ENCODE measurements at places on chromosomes 6 and 20. TPM values are rescaled to one million over a fixed set of nuclear protein-coding genes. Genes with fewer than 3 reads are reported as not detected.

DNA sequence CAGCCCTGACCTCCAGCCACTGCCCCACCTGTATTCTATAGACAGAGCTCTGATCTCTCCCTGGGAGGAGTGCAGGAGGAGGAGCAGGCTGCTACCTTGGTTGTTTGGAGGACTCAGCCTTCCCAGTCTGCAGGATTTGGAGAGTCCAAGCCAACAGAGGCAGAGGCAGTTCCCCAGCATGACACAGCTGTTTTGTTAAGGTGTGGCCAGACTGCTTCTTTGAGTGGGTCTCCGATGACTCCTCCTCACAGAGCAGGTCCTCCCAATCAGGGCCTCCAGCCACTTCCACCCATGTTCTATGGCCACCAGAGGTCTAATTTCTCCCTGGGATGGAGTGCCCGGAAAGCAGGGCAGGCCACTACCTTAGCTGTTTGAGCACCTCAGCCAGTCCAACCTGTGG lies 203.5 kb downstream of the HACE1 start:
- no peak for DNase-seq

- DNase-seq: no peak
These were observed 312.3 kb downstream of the TAF4 start for GRCh38 chr20:61753316-61753942.

LCA5 gene
- polyA plus RNA-seq: 10.7 TPM

ZNF334 gene
- polyA plus RNA-seq: 44.9 TPM

VNN1 gene
- 0.14 TPM for polyA plus RNA-seq
